LHCN-M2 (cell line): ENCODE measurements at places on chromosomes 7 and 10.

DNA sequence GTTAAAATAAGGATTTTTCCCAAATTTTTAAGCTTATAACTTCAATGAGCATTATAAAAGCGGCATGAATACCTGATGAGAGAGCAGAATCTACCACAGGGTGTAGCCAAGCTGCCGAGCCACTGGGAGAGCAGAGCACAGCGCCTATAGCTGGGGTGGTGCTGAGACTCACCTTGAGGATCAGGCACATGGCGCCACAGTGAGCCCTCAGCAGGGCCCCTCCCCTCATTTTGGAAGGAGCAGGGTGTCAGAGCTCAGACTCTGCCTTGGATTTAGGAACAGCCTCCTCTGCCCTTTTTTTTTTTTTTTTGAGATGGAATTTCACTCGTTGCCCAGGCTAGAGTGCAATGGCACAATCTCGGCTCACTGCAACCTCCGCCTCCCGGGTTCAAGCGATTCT, 118.6 kb downstream of the SRPK2 start:
- DNase-seq: no peak

DNA sequence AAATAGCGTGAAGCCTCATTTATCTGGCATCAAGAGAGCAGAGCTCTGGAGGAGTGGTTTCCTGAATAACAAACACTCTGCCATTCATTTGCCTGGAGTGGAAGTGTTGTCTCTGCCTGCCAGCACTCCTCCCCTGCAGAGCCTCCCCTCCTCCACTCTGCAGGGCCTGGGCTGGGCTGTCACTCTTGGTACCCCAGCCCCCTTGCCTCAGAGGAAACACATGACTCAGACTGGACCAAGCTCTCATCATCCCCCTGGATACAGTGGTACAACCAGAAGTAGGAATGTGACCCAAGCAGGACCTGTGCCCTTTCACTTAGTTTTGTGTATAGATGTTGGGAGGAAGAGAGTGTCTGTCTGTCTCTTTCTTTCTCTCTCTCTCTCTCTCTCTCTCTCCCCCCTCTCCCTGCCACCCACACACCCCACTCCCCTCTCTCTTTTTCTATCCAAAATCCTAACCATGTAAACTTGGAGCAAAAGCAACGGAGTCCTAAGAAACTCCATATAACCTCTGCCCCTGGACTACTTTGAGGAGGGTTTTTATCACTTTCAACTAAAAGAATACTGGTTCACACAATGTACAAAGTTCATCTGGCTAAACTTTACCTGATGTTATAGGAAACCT, 43.9 kb downstream of the DOCK4 start:
- peak; percentile 49 for DNase-seq

GRCh38 chr10:90199093-90199492, 497.7 kb downstream of the KIF20B start:
- DNase-seq: no peak

DNA sequence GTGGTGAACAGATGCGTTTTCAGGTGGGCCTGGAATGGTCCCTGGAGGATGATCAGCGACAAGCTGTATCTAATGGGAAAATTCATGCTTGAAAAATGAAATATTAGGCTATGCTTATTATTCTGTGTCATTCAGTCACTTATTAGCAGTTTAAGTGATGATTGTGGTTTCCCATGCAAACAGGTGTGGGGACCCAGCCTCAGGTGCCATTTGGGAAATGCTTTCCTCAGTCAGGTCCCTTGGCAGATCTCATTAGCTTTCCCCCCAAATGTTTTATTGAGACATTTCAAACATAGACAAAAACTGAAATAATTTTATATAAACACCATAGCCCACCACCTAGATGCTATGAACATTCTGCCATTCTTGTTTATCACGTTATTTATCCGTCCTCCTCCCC, 411 bp upstream of the SNX10 start:
- DNase-seq: no peak

DNA sequence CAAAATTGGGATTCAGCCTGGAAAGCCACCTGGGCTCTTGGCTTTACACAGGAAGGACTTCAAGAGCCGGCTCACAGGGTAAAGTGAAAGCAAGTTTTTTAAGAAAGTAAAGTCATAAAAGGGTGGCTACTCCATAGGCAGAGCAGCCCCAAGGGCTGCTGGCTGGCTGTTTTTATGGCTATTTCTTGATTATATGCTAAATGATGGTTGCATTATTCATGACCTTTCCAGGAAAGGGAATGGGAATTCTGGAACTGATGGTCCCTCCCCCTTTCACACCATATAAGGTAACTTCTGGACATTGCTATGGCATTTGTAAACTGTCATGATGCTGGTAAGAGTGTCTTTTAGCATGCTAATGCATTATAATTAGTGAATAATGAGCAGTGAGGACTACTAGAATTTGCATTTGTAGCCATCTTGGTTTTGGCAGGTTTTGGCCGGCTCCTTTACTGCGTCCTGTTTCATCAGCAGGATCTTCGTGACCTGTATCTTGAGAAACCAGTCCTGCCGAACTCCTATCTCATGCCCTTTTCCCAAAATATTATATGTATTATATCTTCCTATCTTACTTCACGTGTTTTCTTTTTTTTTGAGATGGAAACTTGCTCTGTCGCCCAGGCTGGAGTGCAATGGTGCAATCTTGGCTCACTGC, 80.5 kb downstream of the HECW1 start:
- no peak for DNase-seq

- DNase-seq: no peak
Measured at GRCh38 chr10:70920519-70920918, 32.2 kb upstream of the PCBD1 start.
